ENCODE measurements at places on chromosomes 1 and 21. TPM values are rescaled to one million over a fixed set of nuclear protein-coding genes. Genes with fewer than 3 reads are reported as not detected.
A peak's percentile ranks its signal among the peaks of the same experiment; 100 is the strongest.

DNA sequence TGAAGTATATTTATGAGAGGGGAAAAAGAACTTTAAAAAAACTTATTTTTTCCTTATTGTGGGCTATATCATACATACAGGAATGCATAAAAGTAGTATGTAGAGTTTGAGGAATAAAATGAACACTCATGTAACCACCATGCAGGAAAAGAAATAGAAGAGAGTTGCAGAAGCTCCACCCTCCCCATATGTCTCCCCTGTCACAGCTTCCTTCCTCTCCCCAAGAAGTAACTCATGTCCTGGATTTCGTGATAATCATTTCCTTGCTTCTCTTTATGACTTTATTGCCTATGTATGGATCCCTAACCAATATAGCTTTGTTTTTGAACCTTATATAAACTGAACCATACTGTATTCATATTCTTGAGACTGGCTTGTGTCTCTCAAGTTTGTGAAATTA is 126.4 kb downstream of the ZZZ3 start:
- no peak overlapping the region for H3K27ac ChIP-seq
- H3K4me3 ChIP-seq = no peak overlapping the region
- peaks cover 7% of the 10 kb centered on the region for H3K4me1 ChIP-seq
- DNase-seq = no peak
- no peaks in the 10 kb centered on the region for H3K27me3 ChIP-seq

- H3K36me3 ChIP-seq = no peaks in the 10 kb centered on the region
- no peak overlapping the region for H3K4me3 ChIP-seq
Measured at GRCh38 chr1:216325946-216326345, 97.3 kb downstream of the USH2A start.

- H3K4me1 ChIP-seq = no peaks in the 10 kb centered on the region
- peak within 1 kb of the TSS; percentile 43 for H3K4me3 ChIP-seq
- no peaks in the 10 kb centered on the region for H3K36me3 ChIP-seq
- DNase-seq = peak; percentile 18
- peaks cover 23% of the 10 kb centered on the region for H3K27me3 ChIP-seq
Measured at GRCh38 chr1:78045926-78046778, at the start of gene GIPC2. Gene GIPC2 (plus strand): TSS chr1:78045966. CDS start chr1:78046095, 129 bp downstream.

- H3K36me3 ChIP-seq = no peaks in the 10 kb centered on the region
- H3K27me3 ChIP-seq = no peaks in the 10 kb centered on the region
- DNase-seq = peak; percentile 5
- H3K27ac ChIP-seq = peak overlapping the region; percentile 65
Measured at GRCh38 chr1:26234644-26235370, 807 bp downstream of the CEP85 start.

DNA sequence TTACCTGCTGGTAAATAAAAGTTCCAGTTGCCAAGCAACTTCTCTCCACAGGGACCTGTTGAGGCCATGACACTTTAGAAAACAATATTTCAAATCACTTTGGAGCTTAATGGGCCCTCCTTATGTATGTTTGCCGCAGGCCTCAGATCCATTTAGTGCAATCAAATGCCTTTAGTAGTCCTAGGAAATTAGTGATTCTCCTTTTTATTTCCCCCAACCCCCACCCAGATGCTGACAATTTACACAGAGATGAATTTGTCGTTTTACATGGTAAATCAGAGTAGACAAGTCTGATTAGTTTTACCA is 83.6 kb downstream of the CLIC4 start:
- no peaks in the 10 kb centered on the region for H3K27me3 ChIP-seq
- no peak overlapping the region for H3K4me3 ChIP-seq
- H3K36me3 ChIP-seq = peaks cover 1% of the 10 kb centered on the region
- no peak for DNase-seq

DNA sequence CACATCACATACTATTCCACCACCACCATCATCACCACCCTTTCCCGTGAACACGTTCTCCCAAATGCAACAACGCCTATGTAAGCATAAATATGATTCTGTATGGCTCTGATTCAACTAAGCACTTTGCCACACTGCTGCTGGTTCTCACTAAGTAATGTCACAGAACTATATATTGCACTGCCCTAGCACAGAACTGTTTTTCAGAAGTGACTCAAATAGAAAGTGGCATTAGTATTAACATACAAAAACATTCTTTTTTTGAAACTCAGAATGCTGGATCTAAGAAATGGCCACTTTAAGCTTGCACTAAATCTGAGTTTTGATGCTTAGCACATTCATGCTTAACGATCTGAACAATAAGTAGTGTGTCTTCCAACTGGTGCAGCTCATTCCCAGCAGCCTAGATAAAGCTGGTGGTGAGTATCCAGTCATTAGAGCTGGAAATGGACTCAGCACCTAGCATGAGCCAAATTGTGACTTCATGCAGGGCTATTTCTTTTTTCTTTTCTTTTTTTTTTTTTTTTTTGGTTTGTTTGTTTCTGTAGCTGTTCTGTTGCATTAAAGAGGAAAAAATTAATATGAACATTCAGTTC is 46.2 kb upstream of the ZC3H11B start:
- no peak for DNase-seq
- H3K4me3 ChIP-seq = no peak overlapping the region
- H3K27me3 ChIP-seq = no peaks in the 10 kb centered on the region
- no peaks in the 10 kb centered on the region for H3K36me3 ChIP-seq
- H3K27ac ChIP-seq = peak overlapping the region; percentile 13

DNA sequence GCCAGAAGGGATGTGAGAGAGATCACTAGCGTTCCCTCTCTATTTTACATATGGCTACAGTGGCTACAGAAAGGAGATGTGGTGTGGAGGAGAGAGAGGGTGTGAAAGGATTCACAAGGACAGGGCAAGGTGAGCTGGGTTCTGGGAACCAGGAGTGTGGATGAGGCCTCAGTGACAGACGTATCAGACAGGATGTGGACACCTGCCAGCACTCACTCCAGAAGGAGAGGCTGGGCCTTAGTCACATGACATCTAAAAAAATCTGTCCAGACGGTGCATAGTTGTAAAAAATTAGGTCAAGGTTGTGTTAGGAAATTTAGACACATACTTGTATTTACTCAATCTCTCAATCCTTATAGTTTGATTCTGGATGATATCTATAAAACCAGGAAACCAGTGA is 10.6 kb downstream of the TRIM67 start:
- H3K36me3 ChIP-seq = no peaks in the 10 kb centered on the region
- H3K4me1 ChIP-seq = no peaks in the 10 kb centered on the region
- H3K27ac ChIP-seq = no peak overlapping the region
- H3K4me3 ChIP-seq = no peak overlapping the region

ATP5IF1 gene
- 120 TPM for total RNA-seq

OR6N1 gene
- total RNA-seq = not detected

NTRK1 gene
- total RNA-seq = not detected
